ENCODE measurements at places on chromosomes 2 and 18.
A peak's percentile ranks its signal among the peaks of the same experiment; 100 is the strongest.

GRCh38 chr2:26875808-26876207, 27.9 kb downstream of the DPYSL5 start:
- DNase-seq = no peak

DNA sequence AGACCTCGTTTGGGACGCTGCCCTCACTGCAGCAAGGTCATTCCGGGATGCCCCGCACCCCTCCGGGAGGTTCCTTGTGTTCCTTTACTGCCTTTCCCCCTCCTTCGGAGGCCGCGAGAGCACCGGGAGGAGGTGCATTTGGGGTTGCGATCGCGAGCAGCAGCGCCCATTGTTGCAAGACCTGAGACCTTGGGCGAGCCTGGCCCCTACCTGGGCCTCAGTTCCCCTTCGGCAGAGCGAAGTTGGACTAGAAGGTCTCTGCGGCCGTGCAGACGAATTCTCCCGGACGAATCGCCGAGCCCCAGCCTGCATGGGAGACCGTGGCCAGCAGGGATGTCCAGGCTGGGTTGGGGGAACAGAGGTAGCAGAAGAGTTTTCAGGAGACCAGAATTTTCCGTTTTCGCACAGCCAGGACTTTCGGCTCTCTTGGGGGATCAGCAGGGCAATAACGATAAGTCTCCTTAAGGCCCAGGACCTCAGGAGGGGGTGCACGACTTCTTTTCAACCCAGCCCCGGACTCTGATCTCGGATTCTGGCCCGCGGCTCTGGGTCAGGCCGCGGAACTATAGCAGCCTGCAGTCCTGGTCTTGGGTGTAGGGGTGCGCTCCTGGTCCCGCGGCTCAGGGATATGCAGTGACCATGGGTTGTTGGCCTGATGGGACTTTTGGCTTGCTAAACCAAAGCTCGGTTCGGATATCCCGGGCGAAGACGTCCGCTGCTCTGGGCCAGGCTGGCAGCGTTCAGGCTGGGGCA, 2.8 kb downstream of the GDF7 start:
- DNase-seq = no peak

DNA sequence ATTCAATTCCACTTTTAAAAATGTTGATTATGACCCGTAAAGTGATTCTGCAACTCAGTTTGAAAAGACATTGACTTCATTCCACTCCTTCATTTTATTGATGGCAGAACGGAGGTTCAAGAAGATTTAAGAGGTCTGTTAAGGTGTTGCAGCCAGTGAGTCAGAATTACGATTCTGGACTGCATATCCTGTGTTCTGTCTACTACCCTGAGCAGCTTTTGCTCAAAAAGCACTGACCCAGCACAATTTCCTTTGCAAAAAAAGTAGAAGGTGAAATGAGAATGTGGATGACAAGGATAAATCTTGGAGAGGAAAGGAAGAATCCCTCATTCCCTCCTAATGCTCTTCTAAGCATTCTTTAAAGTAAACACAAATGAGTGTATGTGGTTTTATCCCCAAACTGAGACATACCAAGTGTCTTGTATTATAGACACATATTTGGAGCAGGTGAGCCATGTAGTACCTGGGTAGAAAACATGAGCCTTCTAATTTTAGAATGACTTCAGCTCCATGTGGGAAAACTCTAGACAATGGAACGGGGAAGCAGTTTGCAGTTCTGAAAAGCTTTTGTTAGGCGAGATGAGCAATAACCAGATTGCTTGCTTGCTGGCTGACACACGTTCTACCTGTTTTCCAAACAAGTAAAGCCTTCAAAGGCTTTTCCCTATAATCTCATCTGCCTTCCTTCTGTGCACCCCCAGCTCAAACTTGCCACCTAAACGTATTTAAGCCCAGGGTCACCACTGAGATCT, 44.7 kb downstream of the TGFA start:
- no peak for DNase-seq

DNA sequence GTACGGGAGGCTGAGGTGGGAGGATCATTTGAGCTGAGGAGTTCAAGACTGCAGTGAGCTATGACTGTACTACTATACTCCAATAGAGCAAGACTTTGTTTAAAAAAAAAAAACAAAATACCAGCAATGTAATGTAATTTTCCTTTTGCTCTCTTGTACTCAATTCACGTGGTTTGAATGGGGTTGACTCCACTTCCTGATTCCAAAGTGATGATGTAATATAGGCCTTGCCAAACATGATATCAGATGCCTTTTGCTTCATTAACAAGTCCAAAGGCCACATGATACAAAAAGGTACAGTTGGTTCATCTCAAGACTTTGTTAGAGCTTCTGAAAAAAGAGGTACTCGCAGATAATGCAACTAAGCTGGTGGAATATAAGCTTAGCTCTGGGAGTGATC, 321.8 kb downstream of the ZEB2 start:
- DNase-seq = no peak

GRCh38 chr2:196105951-196106350, 37.3 kb upstream of the DNAH7 start:
- peak; percentile 5 for DNase-seq

DNA sequence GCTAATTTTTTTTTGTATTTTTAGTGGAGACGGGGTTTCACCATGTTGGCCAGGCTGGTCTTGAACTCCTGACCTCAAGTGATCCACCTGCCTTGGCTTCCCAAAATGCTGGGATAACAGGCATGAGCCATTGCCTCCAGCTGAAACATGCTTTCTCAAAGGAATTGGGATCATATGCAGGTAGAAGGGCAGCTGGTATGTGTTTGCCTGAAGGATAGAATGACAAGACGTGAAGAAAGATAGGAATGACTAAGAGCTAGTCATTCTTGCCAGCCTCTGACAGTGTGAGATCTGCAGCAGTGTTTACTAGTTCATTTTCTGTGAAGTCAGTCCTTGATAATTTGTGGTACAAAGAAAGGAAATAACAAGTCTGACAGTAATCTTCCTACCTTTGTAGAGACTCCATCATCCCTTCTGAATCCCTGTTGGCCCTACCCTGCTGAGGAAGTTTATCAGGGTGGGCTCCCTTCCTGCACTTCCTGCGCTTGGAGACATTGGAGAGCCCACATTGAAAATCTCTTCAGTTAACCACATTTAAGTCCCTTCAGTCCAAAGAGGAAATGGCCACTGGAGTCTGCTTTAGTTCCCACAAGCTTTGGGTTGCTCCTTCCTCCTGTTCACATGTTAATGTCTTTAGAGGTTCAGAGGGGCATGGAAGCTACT, 14.7 kb downstream of the CFLAR start:
- DNase-seq = no peak

DNA sequence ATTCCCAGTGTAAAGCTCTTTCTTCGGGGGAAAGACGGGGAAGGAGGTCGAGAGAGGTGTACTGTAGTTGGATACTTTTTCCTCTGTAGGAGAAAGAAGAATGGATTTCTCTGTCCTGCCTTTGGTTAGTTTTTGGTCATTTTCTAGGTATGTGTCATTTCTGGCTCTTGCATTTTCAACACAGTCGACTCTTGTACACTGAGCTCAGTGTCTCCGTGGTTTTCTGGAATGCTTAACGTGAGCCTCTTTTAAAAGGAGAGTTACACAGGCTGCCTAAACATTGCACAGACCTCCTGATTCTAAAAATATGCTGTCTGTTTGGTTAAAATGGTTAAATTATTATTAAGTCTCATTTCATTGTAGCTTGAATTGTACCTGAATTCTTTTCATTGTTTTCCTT, 21.8 kb upstream of the GLS start:
- DNase-seq = no peak

DNA sequence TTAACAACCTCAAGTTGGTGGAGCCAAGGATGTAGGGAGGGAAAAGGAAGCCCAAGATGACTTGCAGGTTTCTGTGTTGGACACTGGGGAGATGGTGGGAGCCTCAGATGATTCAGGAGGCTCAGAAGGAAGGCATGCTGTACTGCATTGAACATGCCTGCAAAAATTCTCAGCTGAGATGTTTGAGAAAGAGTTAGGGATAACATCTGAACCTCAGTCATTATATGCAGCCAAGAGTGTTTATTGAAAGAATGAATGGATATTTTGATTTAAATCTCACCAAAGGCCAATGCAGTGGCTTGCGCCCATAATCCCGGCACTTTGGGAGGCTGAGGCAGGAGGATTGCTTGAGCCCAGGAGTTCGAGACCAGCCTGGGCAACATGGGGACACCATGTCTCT, 243.0 kb downstream of the MYCN start:
- no peak for DNase-seq

- no peak for DNase-seq
Observed at GRCh38 chr2:237354892-237355291, 59.1 kb downstream of the COL6A3 start.

GRCh38 chr18:12373116-12373770, 3.8 kb downstream of the AFG3L2 start:
- DNase-seq = no peak

GRCh38 chr2:56357655-56358295, 174.0 kb downstream of the CCDC85A start:
- DNase-seq = no peak

GRCh38 chr2:17800219-17800618, 16.0 kb upstream of the MSGN1 start:
- no peak for DNase-seq

GRCh38 chr2:230830428-230830827, 34.3 kb upstream of the ITM2C start:
- DNase-seq = no peak

DNA sequence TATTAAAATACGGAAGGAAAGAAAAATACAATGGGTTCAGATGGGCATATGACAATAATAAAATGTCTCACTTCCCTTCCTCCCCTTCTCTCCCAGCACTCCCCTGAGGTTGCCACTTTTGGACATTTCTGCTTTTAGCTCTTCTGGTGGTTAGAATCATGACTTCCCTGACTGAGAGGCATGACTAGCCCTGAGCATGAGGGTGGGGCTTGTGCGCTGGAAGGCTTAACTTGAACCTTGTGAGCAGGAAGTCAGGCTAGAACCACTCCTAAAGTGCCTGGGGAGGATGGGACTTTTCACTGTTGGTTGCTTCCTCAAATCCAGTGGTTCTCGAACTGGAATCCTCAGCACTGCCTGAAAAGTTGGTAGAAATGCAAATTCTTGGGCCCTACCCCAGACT, 19.7 kb upstream of the ARHGAP25 start:
- peak; percentile 89 for DNase-seq

GRCh38 chr2:158251356-158251755, 149.7 kb downstream of the UPP2 start:
- DNase-seq = no peak

DNA sequence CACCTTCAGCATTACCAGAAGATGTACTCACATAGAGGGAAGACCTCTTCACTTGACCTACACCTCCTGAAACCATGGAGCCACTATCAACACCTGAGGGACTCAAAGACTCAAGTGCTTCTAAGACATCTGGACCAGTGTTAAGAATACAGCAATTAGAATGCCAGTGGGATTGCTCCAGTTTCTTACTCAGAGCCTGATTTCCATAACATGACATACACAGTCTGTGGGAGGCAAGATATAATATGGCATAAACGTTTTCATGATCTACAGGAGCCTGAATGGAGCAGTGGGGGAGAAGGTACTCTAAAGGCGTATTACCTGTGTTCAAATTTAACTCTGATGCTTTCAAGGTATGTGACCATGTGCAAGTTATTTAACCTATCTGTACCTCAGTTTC, 57.2 kb downstream of the ZNF385B start:
- DNase-seq = no peak

DNA sequence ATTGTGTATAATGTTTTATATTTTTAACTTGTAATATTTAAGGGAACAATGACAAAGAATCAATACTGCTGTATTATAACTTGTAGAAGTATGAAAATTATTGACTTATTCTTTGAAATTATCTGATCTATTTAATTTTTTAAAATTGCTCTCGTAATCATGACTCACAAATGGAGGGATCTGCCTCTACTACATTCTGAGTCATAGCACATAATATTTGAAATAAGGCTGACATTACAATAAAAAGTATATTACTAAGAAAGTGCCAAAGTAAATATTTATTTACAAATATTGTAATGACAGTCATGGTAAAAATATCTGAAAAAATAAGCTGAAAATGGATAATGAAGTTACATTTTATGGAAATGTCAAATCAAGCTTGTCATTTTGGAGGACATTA, 1144.6 kb upstream of the CDH2 start:
- no peak for DNase-seq

DNA sequence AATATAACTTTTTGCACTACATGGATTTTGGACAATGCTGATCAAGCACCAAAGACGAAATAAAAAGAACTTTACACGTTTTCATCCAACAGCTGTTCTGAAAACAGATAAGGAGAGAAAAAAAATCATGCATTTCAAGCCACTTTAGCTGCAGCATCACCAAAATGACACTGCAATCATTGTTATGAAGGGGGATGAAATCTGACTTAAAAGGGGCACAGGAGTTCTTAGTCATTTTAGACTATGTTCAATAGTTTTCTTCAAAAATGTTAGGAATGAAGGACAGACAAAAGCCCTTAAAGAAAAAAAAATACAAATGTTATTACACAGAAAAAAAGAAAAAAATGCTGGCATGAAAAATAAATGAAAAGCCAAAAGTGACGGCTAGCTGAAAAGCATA, 71.2 kb downstream of the CUL3 start:
- no peak for DNase-seq

- no peak for DNase-seq
Observed at GRCh38 chr2:45964223-45964841, 312.9 kb downstream of the PRKCE start.

GRCh38 chr2:235223011-235223410, 270.8 kb upstream of the AGAP1 start:
- no peak for DNase-seq

DNA sequence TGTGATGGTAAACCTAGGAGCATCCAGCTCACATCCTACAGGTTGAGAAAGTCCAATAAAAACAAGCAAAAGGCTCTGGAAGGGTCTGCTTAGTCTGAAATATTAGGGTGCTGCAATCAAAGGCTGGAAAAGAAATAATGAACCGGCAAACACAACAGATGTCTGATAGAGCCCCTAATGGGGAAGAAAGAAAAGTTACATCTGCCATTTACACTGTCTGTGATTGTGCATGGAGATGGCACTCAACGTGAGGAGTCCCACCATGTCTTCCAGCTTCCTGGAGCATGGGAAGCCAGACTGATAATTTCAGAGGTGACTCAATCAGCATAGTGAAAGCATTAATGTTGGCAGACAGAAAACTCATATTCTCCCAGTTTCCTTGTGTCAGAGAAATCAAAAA, 307.8 kb downstream of the EPHA4 start:
- no peak for DNase-seq

GRCh38 chr2:11710210-11710609, 36.2 kb upstream of the LPIN1 start:
- no peak for DNase-seq

DNA sequence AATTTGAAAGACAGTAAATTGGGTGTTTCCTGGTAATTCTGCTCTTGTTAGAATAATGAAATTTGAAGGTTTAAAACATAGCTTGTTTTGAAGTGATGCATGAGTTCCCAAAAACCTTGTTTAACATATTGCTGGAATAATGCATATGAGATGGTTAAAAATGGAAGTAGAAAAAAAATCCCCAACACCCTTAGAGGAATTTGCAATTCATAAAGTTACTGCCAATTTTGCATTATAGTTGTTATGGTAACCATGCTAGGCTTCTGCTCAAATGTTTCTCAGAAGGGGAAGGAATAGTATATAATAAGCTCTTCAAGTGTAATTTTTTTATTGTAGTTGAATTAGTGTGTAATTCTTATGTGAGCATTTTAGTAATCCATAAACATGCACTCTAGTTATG, 49.1 kb downstream of the FASTKD2 start:
- no peak for DNase-seq

GRCh38 chr2:172329774-172330671, 97.4 kb upstream of the ITGA6 start:
- no peak for DNase-seq

GRCh38 chr2:1649103-1650084, 94.9 kb downstream of the PXDN start:
- no peak for DNase-seq

Data from SIG-M5 (cell line).